PC-9 (cell line): ENCODE measurements at places on chromosomes 11 and 22.
A peak's percentile ranks its signal among the peaks of the same experiment; 100 is the strongest.

DNA sequence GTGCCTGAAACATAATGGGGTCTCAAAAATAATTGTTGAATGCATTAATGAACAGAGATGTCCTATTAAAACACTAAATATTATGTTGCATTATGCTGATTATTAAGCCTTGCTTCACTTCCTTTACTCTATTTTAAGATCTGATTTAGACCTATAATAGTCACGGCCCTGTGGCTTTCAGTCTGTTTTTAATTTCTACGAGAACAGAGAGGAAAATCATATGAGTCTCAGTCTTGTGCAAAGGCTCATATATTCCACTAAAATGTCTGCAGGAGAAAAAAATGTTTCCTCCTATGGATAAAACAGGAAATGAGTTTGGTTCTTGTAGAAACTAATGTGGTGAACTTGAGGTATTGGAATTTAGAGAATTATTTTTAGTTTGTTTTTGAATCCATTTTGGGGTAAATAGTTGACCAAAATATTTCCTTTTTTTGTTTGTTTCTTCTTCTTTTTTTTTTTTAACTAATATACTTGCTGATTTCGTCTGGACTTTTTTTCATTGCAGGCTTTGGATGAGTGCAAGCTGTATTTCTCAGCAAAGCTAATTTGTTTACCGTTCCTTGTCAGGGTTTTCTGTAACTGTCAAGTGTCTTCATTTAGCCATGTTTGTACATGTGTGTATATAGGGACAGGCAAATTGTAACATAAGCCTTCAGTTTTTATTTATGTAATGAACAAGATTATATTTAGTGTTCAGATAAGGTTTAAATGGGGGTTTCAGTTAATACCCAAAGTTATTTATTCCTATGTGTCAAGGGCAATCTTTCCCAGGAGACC lies 139.1 kb upstream of the DDI1 start:
- H3K27ac ChIP-seq = no peak overlapping the region
- no peak for DNase-seq
- no peak overlapping the region for H3K4me3 ChIP-seq

DNA sequence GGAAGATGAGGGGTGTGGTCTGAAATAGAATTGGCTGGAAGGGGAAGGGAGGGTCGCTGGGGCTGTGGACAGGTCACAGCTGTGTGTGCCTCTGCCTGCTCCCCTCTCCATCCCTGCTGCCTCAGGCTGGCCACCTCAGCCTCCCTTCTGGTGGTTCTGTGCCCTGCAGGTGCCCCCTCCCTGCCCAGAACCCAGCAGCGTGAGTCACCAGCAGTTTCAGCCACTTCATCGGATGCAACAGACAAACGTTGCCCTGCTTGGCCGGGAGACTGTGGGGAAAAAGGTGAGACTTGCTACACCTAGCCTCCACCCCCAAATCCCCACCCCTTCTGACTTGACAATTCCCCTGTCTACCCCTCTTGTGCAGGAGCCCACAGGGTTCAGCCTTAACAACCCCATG lies 21.8 kb upstream of the LRRC10B start:
- H3K27ac ChIP-seq = peak overlapping the region; percentile 88
- H3K36me3 ChIP-seq = no peaks in the 10 kb centered on the region
- H3K4me3 ChIP-seq = no peak overlapping the region
- peaks cover 65% of the 10 kb centered on the region for H3K4me1 ChIP-seq

- H3K4me1 ChIP-seq = no peaks in the 10 kb centered on the region
- no peaks in the 10 kb centered on the region for H3K36me3 ChIP-seq
- no peak overlapping the region for H3K4me3 ChIP-seq
- no peak overlapping the region for H3K27ac ChIP-seq
- no peak for DNase-seq
These were observed 29.4 kb upstream of the XKR3 start for GRCh38 chr22:16854631-16855030.

DNA sequence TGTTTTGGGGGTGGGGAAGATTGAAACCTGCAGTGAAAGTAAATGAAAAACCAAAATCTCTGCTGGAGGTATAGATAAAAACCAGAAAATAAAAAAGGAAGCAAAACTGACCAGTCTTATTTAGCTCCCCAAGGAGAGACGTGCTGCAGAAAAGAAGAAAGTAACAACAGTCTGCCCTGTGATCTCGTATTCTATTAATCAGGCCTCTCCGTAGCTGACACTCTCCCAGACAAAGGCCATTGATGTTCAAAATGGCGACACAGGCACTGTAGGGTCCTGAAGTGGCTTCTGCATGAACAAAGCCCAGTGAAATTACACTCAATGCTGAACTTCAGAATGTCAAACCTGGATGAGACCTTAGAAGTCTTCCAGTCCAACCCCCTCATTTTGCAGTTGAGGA lies 106.6 kb downstream of the NXPE2 start:
- no peaks in the 10 kb centered on the region for H3K4me1 ChIP-seq
- H3K36me3 ChIP-seq = no peaks in the 10 kb centered on the region
- no peak overlapping the region for H3K4me3 ChIP-seq
- H3K27me3 ChIP-seq = peaks cover 35% of the 10 kb centered on the region

- H3K36me3 ChIP-seq = no peaks in the 10 kb centered on the region
- H3K27ac ChIP-seq = no peak overlapping the region
- H3K4me1 ChIP-seq = no peaks in the 10 kb centered on the region
- no peak for DNase-seq
- peaks cover 92% of the 10 kb centered on the region for H3K27me3 ChIP-seq
- no peak overlapping the region for H3K4me3 ChIP-seq
These were observed 176.6 kb downstream of the GRIK4 start for GRCh38 chr11:120688163-120688562.

GRCh38 chr11:118201966-118202365 lies 22.8 kb downstream of the JAML start:
- H3K4me1 ChIP-seq = peaks cover 6% of the 10 kb centered on the region; the same call in 1 of the 2 replicates
- no peaks in the 10 kb centered on the region for H3K36me3 ChIP-seq
- no peaks in the 10 kb centered on the region for H3K27me3 ChIP-seq
- H3K4me3 ChIP-seq = no peak overlapping the region

DNA sequence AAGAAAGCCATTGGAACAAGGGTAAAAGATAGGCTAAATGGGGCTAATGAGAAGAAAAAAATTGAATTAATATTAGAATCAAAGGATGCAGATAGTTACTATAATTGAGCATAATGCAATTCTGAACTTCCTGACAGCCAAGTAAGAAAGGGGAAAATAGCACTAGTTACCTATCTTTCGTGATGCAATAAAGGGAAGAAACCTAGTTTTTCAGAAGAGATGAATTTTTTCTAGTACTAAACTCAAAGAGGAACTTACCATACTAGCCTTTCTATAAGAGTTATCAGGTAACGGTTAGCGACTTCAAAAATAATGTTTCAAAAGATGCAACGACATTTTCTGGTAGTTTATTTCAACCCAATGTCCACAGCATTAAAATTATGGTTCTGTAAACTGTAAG lies 8.8 kb upstream of the WT1 start:
- peaks cover 25% of the 10 kb centered on the region for H3K27me3 ChIP-seq
- no peak overlapping the region for H3K27ac ChIP-seq
- no peaks in the 10 kb centered on the region for H3K4me1 ChIP-seq
- H3K4me3 ChIP-seq = no peak overlapping the region
- no peak for DNase-seq

DNA sequence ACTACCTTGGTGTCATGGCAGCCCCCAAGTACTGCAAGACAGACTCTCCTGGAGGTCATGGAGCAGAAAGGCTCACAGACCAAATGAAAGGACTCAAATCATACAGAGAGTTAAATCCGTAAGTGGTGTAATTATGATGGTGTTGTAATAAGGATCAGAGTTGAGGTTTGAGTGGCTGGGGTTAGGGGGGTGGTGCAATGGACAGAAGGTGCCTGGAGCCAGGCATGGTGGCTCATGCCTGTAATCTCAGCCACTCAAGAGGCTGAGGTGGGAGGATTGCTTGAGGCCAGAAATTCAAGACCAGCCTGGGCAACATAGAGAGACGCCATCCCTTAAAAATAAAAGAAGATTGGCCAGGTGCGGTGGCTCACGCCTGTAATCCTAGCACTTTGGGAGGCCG lies 18.7 kb downstream of the ART5 start:
- DNase-seq = no peak
- no peak overlapping the region for H3K4me3 ChIP-seq
- H3K27ac ChIP-seq = no peak overlapping the region
- H3K36me3 ChIP-seq = no peaks in the 10 kb centered on the region

- H3K27ac ChIP-seq = no peak overlapping the region
- peaks cover 47% of the 10 kb centered on the region for H3K4me1 ChIP-seq
- H3K36me3 ChIP-seq = peaks cover 10% of the 10 kb centered on the region; the same call in 1 of the 2 replicates
- H3K4me3 ChIP-seq = no peak overlapping the region
- DNase-seq = peak; percentile 61
These were observed 6.9 kb downstream of the TST start for GRCh38 chr22:37012262-37012904.

DNA sequence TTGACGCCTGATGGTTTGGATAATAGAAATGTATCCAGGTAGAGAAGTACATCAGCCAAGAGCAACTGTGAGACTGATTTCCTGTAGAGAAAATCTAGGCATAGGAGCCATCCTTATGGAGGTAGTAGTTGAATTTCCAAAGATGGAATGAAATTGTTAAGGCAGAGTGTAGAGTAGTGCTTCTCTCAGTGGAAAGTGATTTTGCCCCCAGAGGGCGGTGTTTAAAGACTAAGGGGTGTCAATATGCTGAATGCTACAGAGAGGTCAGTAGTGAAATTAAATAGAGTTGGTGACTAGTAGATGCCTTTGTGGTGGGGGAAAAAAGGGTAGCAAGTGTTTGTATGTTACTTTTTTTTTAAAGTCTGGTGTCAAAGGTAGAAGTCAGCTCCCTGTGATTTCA lies 54.5 kb downstream of the TRIM44 start:
- H3K36me3 ChIP-seq = peaks cover 5% of the 10 kb centered on the region; the same call in 1 of the 2 replicates
- H3K27me3 ChIP-seq = no peaks in the 10 kb centered on the region
- H3K4me3 ChIP-seq = no peak overlapping the region
- H3K4me1 ChIP-seq = no peaks in the 10 kb centered on the region
- H3K27ac ChIP-seq = no peak overlapping the region

DNA sequence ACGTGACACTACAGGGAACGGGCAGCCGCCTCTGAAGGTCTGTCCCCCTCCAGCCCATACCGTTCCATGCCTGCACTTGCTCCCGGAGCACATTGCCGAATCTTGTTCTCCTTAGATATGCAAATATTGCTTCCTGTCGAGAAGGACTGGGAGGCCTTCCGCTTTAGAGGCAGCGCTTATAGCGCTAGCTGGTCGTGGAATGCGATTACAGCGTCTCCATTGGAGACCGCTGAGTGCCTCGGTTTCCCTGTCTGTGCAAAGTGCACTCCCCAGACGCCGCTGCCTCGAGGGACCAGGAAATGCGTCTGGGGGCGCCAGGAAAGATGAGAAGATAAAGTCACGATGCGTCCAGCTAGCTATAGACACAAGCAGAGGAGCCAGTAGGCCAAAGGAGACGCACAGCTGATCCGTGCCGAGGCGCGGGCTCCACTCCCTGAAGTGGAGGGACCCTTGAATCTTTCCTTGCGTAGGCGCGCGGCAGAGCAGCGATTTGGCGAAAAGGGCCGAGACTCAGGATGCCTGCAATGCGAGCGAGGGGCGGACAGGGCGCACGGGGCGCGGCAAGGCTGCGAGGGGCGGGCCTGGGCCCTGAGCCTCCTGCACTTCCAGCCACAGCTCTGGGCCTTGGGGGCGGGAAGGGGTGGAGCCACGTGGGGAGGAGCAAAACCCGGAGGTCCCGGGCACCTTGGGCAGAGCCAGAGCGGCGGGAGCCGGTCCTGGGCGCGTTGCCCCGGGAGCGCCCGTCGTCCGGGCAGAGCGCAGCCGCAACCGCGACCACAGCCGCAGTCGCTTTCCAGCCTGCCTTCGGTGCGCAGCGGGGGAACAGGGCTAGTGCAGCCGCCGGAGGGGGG lies at the start of gene RASSF10:
RASSF10 (plus strand) TSS at position 692 of the 851 bp plus-strand sequence. CDS start 261 bp downstream, outside the sequence.
- H3K4me3 ChIP-seq = peak within 1 kb of the TSS; percentile 55; the same call in 1 of the 2 replicates
- no peaks in the 10 kb centered on the region for H3K27me3 ChIP-seq
- peak; percentile 59 for DNase-seq
- no peak within 1 kb of the TSS for H3K27ac ChIP-seq
- H3K4me1 ChIP-seq = peaks cover 11% of the 10 kb centered on the region; the same call in 1 of the 2 replicates

DNA sequence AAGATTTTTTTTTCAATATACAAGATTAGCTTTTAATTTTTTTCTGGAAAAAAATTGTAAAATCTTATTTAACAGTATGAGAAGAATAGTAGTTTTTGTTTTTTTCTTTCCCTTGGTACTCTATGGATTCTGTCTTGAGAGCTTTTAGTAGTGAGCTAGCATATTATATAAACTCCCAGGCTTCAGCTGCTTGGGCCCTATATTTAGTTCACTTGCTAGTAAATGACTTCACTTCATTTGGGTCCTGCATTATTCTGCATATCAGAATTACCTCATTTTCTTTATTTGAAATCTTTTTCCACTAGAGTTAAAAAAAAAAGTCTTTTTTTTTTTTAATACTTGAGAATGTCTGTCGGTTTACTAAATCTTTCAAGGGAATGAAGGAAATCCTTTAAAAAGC lies 33.1 kb downstream of the HIPK3 start:
- no peak for DNase-seq
- H3K27me3 ChIP-seq = no peaks in the 10 kb centered on the region
- no peaks in the 10 kb centered on the region for H3K4me1 ChIP-seq

DNA sequence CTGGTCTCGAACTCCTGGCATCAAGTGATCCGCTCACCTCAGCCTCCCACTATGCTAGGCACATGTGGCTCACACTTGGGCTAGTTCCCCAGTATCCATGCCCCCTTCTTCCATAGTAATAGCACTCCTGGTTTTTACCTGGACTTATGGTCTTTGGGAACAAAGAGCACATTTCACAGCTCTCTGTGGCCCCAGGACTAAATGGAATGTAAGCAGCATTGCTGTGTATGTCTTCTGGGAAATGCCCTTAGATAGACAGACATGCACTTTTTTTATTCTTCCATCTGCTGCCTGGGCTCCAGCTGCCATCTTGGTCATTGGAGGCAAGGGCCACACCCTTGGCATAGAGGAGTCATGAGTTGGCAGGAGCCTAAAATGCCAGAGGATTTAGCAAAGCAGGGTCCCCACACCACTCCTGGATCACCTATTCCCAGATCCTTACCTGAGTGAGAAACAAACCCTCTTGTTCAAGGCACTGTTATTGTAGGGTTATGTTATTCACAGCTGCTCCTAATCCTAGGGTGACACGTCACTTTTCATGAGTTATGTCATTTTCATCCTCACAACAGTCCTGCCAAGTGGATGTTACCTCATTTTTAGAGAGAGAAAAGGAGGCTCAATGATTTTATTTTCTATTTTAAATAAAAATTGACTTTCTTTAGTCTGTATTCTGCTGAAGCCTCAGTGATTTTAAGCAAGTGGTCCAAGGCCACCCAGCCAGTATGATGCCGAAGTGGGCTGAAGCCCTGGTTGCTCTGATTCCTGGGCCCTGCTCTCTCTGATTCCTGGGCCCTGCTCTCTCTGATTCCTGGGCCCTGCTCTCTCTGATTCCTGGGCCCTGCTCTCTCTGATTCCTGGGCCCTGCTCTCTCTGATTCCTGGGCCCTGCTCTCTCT lies 15.7 kb upstream of the GDPD5 start:
- no peaks in the 10 kb centered on the region for H3K27me3 ChIP-seq
- H3K27ac ChIP-seq = no peak overlapping the region
- H3K4me1 ChIP-seq = peaks cover 22% of the 10 kb centered on the region
- H3K36me3 ChIP-seq = no peaks in the 10 kb centered on the region
- no peak for DNase-seq
- H3K4me3 ChIP-seq = no peak overlapping the region

- no peaks in the 10 kb centered on the region for H3K4me1 ChIP-seq
- no peak overlapping the region for H3K4me3 ChIP-seq
- no peaks in the 10 kb centered on the region for H3K36me3 ChIP-seq
- DNase-seq = peak; percentile 32
- no peak overlapping the region for H3K27ac ChIP-seq
These were observed 44.7 kb upstream of the MTMR2 start for GRCh38 chr11:95968585-95968984.

GRCh38 chr11:77214557-77214956 lies 86.5 kb downstream of the MYO7A start:
- H3K27me3 ChIP-seq = peaks cover 21% of the 10 kb centered on the region; the same call in 1 of the 2 replicates
- no peak overlapping the region for H3K4me3 ChIP-seq
- no peaks in the 10 kb centered on the region for H3K4me1 ChIP-seq
- no peaks in the 10 kb centered on the region for H3K36me3 ChIP-seq
- no peak overlapping the region for H3K27ac ChIP-seq
- no peak for DNase-seq
